ENCODE measurements at places on chromosomes 6 and 20.

DNA sequence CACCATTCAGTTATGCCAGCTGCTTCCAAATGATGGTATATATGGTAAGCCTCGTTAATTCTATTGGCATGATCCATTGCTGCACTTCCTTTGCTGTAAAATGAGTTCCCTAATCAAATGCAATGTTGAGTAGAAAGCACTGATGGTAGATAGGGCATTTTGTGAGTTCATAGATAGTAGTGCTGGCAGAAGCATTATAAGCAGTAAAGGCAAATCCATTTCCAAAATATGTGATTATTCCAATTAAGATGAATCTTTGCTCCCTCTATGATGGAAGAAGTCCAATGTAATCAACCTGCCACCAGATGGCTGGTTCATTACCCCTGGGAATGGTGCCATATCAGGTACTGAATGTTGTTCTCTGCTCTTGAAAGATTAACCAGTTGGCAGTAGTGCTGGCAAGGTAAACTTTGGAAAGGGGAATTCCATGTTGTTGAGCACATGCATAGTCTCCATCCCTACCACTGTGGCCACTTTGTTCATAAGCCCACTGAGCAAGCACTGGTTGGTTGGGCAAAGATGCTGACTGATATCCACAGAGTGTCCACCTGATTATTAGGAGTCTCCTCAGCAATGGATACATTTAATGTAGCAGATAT is 5.6 kb upstream of the TBPL1 start:
- DNase-seq = no peak

- DNase-seq = no peak
These were observed 7.9 kb downstream of the TUBB start for GRCh38 chr6:30727920-30728553.

- DNase-seq = no peak
These were observed 47.7 kb upstream of the PLCB4 start for GRCh38 chr20:9021216-9021615.

DNA sequence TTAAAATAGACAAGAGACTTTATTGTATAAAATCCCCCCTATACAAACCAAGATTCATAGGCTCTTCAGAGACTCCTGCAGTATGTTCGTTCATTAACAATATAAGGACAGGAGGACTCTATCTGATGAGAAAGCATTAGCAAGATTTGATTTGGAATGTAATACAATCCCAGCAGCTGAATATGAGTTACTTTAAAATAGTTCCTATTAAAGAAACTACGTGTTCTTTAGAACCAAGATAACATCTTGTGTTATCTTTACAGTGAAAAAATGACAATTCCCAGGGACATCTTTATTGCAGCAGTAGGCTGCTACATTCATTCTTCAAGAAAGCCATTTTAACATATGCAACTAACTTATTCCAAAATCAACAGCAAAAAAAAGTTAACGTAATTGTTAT is 1360.1 kb upstream of the GJE1 start:
- DNase-seq = no peak

- no peak for DNase-seq
These were observed 86.2 kb upstream of the SNAP25 start for GRCh38 chr20:10132387-10132786.

GRCh38 chr20:34541264-34541901 is 17.1 kb upstream of the MAP1LC3A start:
- no peak for DNase-seq

GRCh38 chr6:79048611-79049010 is 29.4 kb downstream of the PHIP start:
- DNase-seq = no peak

- DNase-seq = no peak
These were observed 5.9 kb upstream of the TCP11 start for GRCh38 chr6:35147026-35147425.

DNA sequence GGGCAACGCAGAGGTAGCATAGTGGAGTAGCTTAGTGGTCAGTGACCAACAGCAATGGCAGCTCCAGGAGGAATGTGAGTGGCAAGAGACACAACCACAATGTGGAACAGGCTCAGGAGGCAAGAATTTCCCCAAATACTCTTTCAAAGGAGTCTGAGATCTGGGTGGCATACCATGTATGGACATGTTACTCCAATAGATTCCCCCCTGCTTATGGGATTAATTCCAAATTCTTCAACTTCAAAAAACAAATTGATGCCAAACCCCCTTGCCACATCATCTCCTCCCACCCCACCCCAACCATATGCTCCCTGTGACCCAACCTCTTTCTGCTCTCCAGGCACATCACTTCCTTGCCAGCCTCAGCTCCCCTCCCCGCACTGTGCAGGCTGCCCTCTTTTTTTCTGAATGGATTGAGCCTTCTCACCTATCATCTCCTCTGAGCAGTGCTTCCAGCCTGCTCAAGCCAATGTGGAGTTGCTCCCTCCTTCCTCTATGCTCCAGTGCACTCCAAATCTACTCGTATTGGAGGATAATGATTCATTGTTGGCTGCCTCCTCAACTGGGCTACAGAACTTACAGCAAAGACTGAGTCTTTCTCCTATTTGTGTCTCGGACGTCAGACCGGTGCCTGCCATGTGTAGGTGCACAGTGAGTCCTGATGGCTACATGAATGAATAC is 93.0 kb upstream of the CEP85L start:
- DNase-seq = no peak
